ENCODE measurements at places on chromosomes 3 and 15.

DNA sequence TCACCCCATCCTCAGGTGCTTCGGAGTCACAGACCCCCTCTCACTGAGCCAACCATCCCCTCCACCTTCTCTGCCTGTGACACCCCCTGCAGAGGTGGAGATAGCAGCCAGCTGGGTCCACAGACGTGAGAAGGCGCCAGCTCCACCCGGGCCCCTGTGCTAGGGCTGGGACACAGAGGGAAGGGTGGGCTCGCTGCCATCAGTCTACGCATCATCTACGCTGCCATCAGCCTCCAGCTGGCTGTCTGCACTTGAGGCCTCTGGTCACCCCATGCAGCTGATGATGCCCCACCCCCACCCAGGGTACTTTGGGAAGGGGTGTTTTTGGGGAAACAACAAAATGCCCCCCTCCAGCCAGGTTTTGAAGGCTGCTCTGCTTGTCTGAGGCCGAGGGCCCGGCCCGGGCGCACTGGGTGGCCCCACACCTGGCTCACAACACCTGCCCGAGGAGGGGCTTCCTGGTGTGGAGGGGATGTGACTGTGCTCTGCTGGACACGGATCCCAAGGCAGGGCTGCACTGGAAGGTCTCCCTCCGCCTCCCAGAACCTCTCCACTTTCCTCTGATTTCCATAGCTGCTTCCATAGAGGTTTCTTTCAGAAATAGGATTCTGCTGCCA is 163.4 kb upstream of the IQSEC1 start:
- DNase-seq, result no peak

GRCh38 chr15:29685156-29686078 is 136.9 kb downstream of the TJP1 start:
- no peak for DNase-seq

DNA sequence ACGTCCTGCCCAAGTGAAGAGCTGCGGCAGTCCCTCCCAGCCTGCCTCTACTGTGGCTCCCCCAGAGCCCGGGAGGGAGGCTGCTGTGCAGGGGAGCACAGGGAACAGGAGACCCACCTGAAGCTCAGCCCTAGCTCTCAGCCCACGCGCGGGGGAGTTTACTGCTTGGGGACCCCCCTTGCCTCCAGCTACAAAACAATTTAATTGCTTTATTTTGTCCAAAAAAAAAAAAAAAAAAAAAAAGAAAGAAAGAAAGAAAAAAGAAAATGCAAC is 78.1 kb downstream of the CLDN11 start:
- DNase-seq, result no peak

- no peak for DNase-seq
Observed at GRCh38 chr15:40282869-40283614, at the start of gene ANKRD63. TSS of gene ANKRD63 (minus strand) at chr15:40283064. CDS start at chr15:40282586, 478 bp downstream.

GRCh38 chr15:96066852-96067495 is 263.5 kb upstream of the NR2F2 start:
- no peak for DNase-seq

GRCh38 chr3:37519661-37520060 is 342.0 kb upstream of the CTDSPL start:
- DNase-seq, result no peak

DNA sequence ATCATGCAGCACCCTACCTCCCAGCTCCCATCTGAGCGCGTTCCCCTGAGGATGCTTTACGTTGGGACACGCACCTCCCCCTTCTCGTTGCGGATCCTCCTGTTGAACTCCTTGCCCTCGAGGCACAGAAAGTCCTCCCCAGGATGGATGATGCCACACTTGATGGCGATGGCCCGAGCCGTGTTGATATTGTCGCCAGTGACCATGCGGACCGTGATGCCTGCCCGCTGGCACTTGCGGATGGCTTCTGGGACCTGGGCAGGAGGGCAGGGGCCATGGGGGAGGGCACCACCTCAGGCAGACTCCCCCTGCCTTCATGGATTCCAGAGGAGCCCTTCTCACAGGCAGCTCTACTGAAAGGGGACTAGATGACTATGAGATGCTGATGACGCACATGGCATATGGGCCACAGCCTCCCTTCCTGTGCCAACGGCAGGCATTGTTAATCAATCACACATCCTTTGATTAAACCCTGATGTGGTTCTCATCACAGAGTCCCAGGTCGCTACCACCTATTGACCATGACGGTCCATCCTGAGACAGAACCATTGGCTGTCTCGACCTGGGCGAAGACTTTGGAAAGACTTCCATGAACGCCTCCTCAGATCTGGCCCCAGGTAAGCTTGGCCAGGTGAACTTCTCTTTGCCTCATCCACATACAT is 29.5 kb upstream of the SEC13 start:
- no peak for DNase-seq

DNA sequence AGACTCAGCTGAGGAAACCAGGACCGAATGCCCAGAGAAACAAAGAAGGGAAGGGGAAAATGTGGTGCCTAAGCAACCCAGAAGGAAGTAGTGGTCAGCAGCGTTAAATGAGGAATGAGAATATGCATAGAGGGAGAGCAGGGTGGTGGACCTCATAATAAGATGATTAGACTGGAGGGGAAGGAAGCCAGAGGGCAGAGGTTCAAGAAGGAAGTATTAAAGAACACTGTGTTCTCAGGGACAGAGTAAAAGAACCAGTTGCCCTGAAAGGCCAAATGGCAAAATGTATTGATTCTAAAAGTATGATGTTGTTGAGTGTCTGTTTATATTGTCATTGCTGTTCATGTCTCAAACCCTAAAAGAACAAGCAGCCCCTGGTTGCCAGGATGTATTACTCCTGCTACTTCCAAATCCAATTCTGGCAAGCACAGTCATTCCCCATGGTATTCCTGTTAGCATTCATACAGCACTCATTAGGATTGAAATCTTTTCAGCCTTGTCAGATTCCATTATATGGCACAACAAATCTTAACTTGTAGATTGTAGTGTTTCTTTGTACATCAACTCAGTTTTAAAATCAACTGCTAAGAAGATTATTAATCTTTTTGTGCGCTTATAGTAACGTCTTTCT is 23.4 kb downstream of the P2RY1 start:
- DNase-seq, result no peak

GRCh38 chr3:66405701-66406091 is 95.1 kb downstream of the LRIG1 start:
- DNase-seq, result no peak

- no peak for DNase-seq
Observed at GRCh38 chr3:178295292-178295912, 240.8 kb upstream of the KCNMB2 start.

GRCh38 chr3:104687362-104687761 is 679.3 kb upstream of the ALCAM start:
- no peak for DNase-seq

GRCh38 chr15:60021589-60022378 is 17.7 kb downstream of the FOXB1 start:
- DNase-seq, result no peak

GRCh38 chr15:85430406-85431204 is 50.2 kb downstream of the AKAP13 start:
- no peak for DNase-seq

DNA sequence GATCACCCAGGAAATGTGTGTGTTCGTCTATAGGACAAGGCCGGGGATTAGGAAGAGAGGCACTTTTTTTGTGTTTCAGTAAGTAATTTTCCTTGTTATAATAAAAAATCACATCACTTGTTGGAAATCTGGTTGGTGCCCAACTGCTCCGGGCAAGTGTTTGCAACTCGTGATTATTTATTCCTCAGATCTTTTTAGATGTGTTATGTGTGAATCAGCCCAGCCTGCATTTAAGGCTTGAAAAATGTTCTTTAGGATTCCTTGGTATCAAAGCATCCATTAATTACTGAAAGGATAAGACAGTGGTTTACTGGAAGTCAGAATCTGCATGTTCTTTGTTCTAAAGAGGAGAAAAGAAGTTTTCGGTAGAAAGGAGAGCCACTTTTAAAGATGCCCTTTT is 345.6 kb downstream of the FEZF2 start:
- no peak for DNase-seq

- no peak for DNase-seq
Observed at GRCh38 chr3:16174389-16174788, at the start of gene GALNT15. TSS of gene GALNT15 (plus strand) at chr3:16174680. CDS start at chr3:16175152, 472 bp downstream.

DNA sequence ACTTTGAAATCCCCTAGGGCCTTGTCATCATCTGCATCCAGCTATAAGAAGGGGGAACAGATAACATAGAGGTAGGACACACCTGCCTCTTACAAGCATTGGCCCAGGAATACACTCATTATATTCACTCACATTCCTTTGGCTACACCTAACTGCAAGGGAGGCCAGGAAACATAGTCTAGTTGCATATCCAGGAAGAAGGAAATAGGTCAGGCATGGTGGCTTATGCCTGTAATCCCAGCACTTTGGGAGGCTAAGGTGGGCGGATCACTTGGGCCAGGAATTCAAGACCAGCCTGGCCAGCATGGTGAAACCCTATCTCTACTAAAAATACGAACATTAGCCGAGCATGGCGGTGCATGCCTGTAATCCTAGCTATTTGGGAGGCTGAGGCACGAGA is 48.8 kb downstream of the GTPBP8 start:
- DNase-seq, result no peak

DNA sequence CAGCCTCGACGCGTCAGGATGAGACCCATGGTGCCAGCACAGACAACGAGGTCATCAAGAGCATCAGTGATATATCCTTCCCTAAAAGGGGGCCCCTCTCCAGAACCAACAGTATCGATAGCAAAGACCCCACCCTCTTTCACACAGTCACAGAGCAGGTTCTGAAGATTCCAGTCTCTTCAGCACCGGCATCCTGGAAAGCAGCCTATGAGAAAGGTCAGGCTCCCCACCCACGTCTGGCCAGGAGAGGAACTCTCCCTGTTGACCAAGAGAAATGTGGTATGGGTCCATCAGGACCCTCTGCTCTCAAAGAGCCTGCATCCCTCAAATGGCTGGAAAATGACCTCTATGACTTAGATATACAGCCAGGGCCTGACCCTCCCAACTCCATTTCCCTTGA is 11.6 kb downstream of the ANKRD34C start:
- DNase-seq, result no peak

- no peak for DNase-seq
Observed at GRCh38 chr3:123640740-123641462, 56.0 kb upstream of the HACD2 start.

DNA sequence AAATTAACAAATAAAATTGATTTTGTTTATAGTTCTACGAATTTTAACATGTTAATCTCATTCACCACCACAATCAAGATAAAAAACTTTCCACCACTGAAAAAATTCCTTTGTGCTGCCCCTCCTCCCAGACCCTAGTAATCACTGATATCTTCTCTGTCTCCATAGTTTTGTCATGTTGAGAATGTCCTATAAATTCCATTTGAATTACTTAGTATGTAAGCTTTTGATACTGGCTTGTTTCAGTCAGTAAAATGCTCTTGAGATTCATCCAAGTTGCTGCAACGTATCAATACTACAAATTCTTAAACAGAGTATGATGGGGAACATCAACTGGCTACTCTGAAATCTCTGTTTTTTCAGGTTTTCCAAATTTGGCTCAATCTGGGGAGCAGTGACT is 129.6 kb downstream of the CTNNB1 start:
- DNase-seq, result no peak

DNA sequence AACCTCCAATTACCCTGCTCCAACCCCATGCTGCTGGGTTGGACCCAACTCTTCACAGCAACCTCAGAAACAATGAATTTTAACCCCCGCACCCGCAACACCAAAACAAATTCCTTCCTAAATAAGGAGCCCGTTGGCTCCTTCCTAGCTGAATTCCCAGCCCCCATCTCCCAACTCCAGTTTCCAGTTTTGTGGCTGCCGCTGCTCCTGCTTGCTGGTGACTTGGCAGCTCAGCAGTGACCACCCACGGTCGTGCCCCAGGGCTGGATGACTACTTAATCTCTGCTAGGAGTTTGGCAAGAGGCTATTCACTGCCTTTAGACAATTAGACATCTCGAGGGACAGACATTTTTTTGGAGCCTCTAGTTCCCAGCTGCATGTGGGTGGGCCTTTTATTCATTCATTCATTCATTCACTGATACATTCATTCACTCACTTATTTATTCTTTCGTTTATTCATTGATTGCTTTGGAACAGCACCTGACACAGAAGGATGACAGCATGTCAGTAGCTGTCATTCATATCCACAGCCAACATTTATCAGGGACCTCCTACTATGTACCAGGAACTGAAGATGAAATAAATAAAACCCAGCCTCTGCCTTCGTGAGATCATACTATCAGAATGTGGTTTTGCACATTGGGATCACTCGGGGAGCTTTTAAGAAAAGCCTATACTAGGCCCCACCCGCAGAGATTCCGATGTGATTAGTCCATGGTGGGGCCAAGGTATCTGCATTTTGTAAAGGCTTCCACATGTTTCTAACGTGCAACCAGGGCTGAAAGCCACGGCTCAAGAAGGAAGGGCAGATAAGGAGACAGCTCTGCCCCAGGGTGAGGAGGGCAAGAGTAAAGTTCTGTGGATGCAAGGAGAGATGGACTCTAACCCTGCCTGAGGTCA is 256.5 kb downstream of the SHQ1 start:
- no peak for DNase-seq

DNA sequence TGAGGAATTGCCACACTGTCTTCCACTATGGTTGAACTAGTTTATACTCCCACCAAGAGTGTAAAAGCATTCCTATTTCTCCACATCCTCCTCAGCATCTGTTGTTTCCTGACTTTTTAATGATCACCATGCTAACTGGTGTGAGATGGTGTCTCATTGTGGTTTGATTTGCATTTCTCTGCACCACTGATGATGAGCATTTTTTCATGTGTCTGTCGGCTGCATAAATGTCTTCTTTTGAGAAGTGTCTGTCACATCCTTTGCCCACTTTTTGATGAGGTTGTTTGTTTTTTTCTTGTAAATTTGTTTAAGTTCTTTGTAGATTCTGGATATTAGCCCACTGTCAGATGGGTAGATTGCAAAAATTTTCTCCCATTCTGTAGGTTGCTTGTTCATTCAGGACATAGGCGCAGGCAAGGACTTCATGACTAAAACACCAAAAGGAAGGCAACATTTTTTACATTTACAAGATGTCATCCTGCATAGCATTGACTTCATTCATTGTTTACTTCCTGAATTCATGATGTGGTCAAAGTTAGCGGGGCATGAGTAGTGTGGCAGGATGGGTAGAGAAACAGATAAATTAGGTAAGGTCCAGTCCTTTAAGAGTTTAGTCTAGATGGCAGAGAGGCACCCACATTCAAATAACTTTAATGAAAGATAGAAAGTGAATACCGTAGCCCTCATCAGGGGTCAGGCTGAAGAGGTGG is 45.1 kb upstream of the LPP start:
- DNase-seq, result no peak

DNA sequence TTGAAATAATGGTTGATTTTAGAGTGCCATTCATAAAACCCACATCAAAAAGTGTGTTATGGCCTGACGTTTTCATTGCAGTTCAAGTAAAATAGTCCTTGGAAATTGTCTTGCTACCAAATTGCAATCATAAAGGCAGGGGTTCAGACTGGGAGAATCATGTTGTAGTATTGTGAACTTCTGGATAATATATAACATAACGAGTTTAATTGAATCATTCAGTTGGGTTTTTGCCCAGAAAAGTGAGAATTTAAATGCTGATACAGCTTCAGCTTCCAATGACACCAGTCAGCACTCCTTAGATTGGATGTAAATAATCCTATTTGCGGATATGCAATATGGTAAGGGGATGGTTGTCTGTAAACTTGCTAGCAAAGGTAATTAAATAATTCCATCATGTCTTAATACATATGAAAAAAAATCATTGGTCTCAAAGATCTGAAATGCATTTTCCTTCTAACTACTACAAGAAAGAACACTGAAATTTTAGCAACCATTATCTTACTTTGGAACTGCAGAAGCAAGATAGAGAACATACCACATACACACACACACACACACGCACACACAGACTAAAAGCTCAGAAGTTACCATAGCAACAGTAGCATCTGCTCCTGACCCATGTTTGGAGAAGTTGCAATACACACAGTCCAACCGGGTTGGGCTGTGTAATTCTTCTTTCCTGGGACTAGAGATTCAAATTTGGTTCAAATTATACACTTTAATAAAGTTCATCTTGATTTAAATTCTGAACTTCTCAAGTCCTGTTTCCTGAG is 686.2 kb upstream of the NR2F2 start:
- no peak for DNase-seq

All from left renal cortex interstitium (tissue), 4 donors.